ENCODE measurements at places on chromosomes 4 and X.

DNA sequence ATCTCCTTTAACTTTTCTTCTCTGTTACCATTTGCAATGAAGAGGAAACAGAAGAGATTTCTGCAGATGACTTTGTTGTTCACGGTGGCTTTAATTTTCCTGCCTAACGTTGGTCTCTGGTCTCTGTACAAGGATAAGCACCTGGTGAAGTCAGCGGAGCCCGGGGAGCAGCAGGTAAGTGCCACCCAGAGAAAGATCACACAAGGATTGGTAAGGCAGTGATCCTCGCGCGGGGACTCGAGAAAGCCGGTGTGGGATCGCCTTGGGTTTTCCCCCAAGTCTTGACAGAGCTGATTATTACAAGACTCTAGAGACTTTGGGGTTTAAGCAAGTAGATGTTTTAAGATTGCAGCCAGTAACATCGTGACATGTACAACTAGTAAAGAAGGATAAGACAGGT is 1.3 kb downstream of the GALNTL6 start:
- no peak for DNase-seq

DNA sequence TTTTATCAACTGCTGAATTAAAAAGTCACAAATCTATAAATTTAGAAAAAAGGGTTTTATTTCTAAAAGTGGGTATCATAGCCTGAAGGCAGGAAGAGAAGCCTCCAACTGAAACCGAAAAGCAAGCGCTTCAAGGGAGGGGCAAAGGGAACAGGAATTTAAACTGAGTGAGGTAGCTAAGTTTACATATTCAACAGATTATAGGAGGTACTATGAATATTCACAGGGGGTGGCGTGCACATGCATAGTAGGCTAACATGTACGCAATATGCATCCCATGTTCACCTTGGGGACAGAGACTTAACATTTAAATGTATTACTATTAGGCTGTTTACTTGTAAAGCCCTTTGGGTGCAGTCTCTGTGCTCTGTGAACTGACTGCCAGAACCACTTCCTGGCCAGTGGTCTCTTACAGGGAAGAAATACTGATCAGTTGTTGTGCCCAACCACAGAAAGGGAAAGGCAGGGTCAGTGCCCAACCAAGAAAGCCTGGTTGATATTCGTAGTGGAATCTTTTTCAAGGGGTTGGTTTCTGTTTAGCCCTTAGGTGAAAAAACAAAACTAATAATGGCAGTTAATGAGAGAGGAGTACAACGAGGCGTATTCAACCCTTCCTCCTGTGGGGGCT is 168.7 kb upstream of the GALNTL6 start:
- DNase-seq = no peak

DNA sequence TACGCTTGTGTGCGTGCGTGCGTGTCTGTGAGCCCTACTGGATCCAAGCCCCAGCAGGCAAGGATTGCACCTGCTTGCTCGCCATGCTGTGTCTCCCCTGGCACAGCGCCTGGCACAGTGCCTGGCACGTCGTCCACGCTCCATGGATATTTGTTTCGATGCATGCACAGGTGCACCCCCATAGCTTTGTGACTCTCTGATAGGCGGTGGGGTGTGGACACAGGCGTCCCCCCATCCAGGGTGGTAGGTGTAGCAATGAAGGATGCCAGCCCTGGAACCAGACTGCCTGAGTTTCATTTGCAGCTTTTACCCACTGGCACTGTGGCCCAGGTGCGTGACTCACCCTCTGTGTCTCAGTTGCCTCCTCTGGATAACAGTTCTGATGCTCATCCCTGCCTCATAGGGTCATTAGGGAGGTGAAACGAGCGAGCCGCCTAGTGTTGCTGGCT is 20.2 kb downstream of the PIGG start:
- no peak for DNase-seq

DNA sequence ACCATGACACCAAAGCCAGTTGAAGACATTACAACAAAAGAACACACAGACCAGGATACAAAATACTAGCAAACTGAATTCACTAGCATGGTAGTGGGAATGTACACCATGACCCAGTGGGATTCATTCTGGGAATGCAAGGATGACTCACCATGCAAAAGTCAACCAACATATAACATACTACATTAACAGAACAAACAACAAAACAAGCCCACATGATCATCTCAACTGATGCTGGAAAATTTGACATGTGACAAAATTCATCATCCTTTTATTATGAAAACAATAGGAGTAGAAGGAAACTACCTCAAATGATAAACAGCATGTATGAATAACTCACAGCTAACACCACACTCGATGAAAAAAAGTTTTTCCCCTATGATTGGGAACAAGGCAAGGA is 190.2 kb downstream of the DCLK2 start:
- no peak for DNase-seq

DNA sequence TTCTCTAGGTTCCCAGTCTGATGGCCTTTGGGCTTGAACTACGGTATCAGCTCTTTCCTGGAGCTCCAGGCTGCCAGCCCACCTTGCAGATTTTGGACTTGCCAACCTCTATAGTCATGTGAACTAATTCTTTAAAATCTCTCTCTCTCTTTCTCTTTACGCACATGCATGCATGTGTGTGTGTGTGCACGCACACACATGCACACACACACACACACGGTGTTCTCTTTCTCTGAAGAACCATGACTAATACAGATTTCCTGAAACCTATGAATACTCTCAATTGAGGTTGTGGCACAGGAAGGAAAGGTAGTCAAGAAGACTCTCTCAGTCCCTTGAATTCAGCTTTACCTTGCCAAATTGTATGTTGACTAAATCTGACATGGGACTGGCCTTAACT is 6.2 kb upstream of the ZCCHC13 start:
- DNase-seq = no peak

- DNase-seq = no peak
These were observed 162.4 kb upstream of the GYPA start for GRCh38 chr4:144302704-144303536.

GRCh38 chr4:148118633-148119032 is 323.6 kb downstream of the NR3C2 start:
- no peak for DNase-seq

- no peak for DNase-seq
These were observed 13.2 kb downstream of the HAND2 start for GRCh38 chr4:173516621-173517524.

DNA sequence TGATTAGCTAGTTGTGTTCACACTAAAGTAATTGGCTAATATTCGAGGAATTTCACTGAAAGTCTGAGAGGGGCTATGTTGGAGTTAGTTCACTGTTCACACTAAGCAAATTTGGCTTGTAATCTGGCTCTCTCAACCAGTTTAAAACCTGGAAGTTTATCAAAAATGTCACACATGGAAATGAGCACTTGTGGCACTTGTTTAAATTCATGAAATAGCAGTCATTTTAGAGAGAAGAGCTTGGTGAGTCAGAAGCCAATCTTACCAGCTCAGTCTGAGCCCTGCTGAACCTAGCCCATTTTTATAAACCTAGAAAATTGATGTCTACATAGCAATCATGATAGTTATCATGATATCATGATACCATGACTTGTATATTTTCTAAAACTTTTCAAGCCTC is 90.7 kb upstream of the JADE1 start:
- DNase-seq = no peak

DNA sequence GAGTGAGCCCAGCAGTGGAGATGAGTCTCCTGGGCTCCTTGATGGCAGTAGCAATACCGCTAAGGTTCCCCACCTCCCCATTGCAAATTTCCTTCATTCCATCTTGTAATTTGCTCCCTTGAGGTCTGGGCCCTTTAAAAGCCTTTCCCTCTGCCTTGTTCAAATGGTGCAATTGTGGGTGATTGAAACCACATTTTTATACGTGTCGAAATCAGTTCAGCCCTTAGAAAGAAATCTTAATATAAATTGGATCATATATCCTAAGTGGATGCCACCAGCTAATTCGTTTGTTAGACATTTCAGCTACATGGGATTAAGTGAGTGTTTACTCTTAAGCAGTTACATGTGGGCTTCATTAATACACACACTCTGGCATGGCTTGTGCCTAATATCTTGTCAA is 68.6 kb downstream of the NHS start:
- DNase-seq = no peak

GRCh38 chr4:113467581-113467980 is 294.0 kb downstream of the CAMK2D start:
- DNase-seq = no peak

GRCh38 chr4:26239801-26240200 is 81.0 kb upstream of the RBPJ start:
- DNase-seq = no peak

GRCh38 chr4:156778093-156778492 is 193.5 kb downstream of the PDGFC start:
- no peak for DNase-seq
